ENCODE measurements at places on chromosomes 6 and 20. TPM values are rescaled to one million over a fixed set of nuclear protein-coding genes. Genes with fewer than 3 reads are reported as not detected.

Gene RPP21
- 66.9 TPM for total RNA-seq

Gene TBCC
- 36.2 TPM for total RNA-seq

Gene MEI4
- total RNA-seq = not detected

Gene GSTA3
- total RNA-seq = not detected

Gene KCNG1
- total RNA-seq = 60.2 TPM

Gene TRIM15
- not detected for total RNA-seq

Gene PGC
- not detected for total RNA-seq

Gene PROKR2
- total RNA-seq = not detected

Gene SMIM26
- 114 TPM for total RNA-seq

Gene HLA-F
- total RNA-seq = 10.9 TPM

Gene FNDC11
- 1.1 TPM for total RNA-seq

Gene MEP1A
- 0.11 TPM for total RNA-seq

Gene ASIP
- total RNA-seq = not detected

Gene KHDC1L
- not detected for total RNA-seq

Gene HIVEP2
- 8.8 TPM for total RNA-seq

Gene GRM4
- 0.38 TPM for total RNA-seq

Gene NHLRC1
- 2.0 TPM for total RNA-seq

Measured in hair follicular keratinocyte (primary cell).